ENCODE measurements at places on chromosomes 2 and 18. TPM values are rescaled to one million over a fixed set of nuclear protein-coding genes. Genes with fewer than 3 reads are reported as not detected.
A peak's percentile ranks its signal among the peaks of the same experiment; 100 is the strongest.

SRD5A2 gene
- total RNA-seq = not detected

DYSF gene
- 0.07 TPM for total RNA-seq

SMARCAL1 gene
- total RNA-seq = 29.7 TPM

TEX44 gene
- not detected for total RNA-seq

CD207 gene
- not detected for total RNA-seq

PSMD14 gene
- total RNA-seq = 72.0 TPM

STPG4 gene
- total RNA-seq = not detected

CCDC178 gene
- not detected for total RNA-seq

SKA1 gene
- 6.4 TPM for total RNA-seq

MATN3 gene
- 1.3 TPM for total RNA-seq

HOXD1 gene
- not detected for total RNA-seq

ANKRD30B gene
- total RNA-seq = not detected

GRCh38 chr2:67006373-67006960, 390.7 kb upstream of the ETAA1 start:
- no peak overlapping the region for H3K4me3 ChIP-seq
- H3K4me1 ChIP-seq = peaks cover 6% of the 10 kb centered on the region
- DNase-seq = no peak
- H3K27ac ChIP-seq = no peak overlapping the region
- no peaks in the 10 kb centered on the region for H3K36me3 ChIP-seq
- no peaks in the 10 kb centered on the region for H3K27me3 ChIP-seq

DNA sequence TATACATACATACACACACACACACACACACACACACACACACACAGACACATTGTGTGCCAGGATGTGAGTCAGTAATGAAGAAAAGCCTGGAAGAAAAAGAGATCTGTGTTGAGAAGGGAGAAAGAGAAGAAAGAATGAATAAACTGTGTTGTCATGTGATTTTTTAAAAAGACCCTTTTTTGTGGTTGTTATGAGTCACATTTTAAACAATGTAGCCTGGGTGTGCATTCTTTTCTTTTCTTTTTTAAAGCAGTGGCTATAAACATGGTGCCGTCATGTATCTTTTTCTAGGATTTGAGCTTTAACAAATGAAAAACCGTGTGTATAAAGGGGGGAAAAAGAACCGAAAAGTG, 87.2 kb downstream of the NRP2 start:
- H3K4me3 ChIP-seq = peak overlapping the region; percentile 71
- H3K27ac ChIP-seq = peak overlapping the region; percentile 73
- H3K4me1 ChIP-seq = peaks cover 42% of the 10 kb centered on the region
- H3K27me3 ChIP-seq = no peaks in the 10 kb centered on the region

DNA sequence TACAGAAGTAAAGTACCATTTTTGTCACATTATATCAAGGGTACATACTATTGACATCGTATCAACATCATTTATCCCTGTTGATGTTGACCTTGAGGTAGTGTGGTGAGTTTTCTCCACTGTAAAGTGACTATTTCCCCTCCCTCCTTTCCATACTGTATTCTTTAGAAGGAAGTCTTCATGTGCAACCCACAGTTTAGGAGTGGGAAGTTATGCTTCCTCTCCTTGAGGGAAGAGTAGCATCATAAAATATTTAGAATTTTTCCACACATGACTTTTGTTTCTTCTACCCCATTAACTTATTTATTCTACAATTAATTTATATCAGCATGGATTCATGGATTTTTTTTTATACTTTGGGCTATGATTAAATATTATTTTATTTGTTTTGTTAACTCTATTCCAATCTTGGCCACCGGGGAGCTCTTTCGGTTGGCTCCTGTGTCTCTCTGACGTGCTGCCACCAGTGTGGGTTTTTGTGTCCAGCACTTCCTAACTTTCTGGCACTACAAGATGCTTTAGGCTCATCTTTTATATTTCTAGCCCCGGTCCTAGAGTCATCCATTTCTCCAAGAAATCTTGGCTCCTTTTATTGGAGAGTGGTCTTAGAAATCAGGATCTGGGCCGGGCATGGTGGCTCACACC, 19.0 kb downstream of the AQP12B start:
- H3K27ac ChIP-seq = no peak overlapping the region
- no peaks in the 10 kb centered on the region for H3K4me1 ChIP-seq
- H3K27me3 ChIP-seq = peaks cover 32% of the 10 kb centered on the region

- no peak overlapping the region for H3K27ac ChIP-seq
- H3K4me3 ChIP-seq = no peak overlapping the region
- DNase-seq = peak; percentile 19
- no peaks in the 10 kb centered on the region for H3K36me3 ChIP-seq
- peaks cover 34% of the 10 kb centered on the region for H3K4me1 ChIP-seq
Measured at GRCh38 chr18:28960146-28960545, 783.2 kb upstream of the CDH2 start.

- no peaks in the 10 kb centered on the region for H3K36me3 ChIP-seq
- H3K27me3 ChIP-seq = no peaks in the 10 kb centered on the region
- H3K4me1 ChIP-seq = peaks cover 54% of the 10 kb centered on the region
- no peak overlapping the region for H3K4me3 ChIP-seq
Measured at GRCh38 chr2:225670111-225670974, 270.8 kb downstream of the NYAP2 start.

DNA sequence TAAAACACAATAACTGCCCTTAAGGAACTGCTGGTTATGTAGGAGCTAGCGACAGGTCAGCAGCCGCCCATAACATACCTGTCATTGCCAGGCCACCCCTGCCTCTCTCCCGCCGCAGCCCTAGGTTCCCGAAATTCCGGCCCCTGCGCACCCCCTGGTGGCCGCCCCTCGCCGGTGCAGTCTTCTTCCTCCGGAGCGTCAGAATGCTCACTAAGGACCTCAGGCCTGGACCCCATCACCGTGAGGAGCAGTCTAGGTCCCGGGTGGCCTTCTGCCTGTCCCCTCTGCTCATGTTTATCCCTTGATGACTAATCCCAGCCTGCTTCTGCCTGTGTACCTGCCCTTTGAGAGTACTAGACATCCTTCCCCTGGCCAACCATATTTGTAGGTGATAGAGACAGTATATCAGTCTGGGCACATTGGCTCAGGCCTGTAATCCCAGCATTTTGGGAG, 115.7 kb upstream of the SLC1A4 start:
- no peak overlapping the region for H3K27ac ChIP-seq
- no peaks in the 10 kb centered on the region for H3K36me3 ChIP-seq
- H3K27me3 ChIP-seq = peaks cover 22% of the 10 kb centered on the region
- H3K4me1 ChIP-seq = peaks cover 26% of the 10 kb centered on the region
- H3K4me3 ChIP-seq = 0 out of 2 replicates have a peak overlapping the region, but pooled peaks have one; percentile 21
- DNase-seq = peak; percentile 35

- no peak overlapping the region for H3K27ac ChIP-seq
- peaks cover 4% of the 10 kb centered on the region for H3K4me1 ChIP-seq
- H3K36me3 ChIP-seq = no peaks in the 10 kb centered on the region
- DNase-seq = no peak
- peaks cover 34% of the 10 kb centered on the region for H3K27me3 ChIP-seq
- H3K4me3 ChIP-seq = no peak overlapping the region
Measured at GRCh38 chr2:216851486-216852090, 8.3 kb downstream of the TNP1 start.

GRCh38 chr2:101630224-101630949, 67.1 kb upstream of the MAP4K4 start:
- peaks cover 29% of the 10 kb centered on the region for H3K27me3 ChIP-seq
- no peak for DNase-seq
- no peak overlapping the region for H3K4me3 ChIP-seq
- no peaks in the 10 kb centered on the region for H3K36me3 ChIP-seq
- H3K27ac ChIP-seq = no peak overlapping the region

DNA sequence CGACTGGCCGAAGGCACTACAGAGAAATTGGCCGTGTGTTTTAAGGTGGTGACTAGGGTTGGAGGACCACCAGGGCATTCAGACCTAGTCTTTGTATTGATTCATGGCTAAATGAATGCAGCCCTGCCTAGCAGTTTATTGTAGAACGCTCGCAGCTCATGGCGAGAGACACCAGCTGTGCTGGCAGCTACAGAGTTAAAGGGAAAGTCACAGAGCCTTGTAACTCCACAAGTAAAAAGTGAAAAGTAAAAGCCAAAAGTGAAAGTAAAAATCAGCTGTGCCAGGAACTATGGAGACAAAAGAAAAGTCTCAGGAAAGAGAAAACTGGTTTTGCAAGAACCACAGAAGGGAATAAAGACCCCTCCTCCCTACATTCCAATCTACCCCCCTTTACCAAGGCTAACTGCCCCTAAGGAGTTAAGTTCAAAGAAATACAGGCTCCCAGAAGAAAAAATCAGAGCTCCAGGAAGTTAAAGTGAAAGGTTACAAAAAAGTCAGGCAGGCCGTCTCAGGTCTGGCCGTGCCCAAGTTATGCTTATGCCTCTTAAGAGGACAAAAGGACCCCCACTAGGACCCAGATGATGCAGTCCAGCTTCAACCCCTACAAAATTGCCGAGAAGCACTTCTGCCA, 46.4 kb upstream of the SELENOI start:
- no peak overlapping the region for H3K27ac ChIP-seq
- no peaks in the 10 kb centered on the region for H3K36me3 ChIP-seq
- H3K4me1 ChIP-seq = peaks cover 5% of the 10 kb centered on the region
- DNase-seq = peak; percentile 54
- no peaks in the 10 kb centered on the region for H3K27me3 ChIP-seq

- H3K36me3 ChIP-seq = peaks cover 30% of the 10 kb centered on the region
- peak; percentile 46 for DNase-seq
- H3K4me3 ChIP-seq = peak overlapping the region; percentile 94
Measured at GRCh38 chr2:32627441-32627813, 423 bp upstream of the TTC27 start.

DNA sequence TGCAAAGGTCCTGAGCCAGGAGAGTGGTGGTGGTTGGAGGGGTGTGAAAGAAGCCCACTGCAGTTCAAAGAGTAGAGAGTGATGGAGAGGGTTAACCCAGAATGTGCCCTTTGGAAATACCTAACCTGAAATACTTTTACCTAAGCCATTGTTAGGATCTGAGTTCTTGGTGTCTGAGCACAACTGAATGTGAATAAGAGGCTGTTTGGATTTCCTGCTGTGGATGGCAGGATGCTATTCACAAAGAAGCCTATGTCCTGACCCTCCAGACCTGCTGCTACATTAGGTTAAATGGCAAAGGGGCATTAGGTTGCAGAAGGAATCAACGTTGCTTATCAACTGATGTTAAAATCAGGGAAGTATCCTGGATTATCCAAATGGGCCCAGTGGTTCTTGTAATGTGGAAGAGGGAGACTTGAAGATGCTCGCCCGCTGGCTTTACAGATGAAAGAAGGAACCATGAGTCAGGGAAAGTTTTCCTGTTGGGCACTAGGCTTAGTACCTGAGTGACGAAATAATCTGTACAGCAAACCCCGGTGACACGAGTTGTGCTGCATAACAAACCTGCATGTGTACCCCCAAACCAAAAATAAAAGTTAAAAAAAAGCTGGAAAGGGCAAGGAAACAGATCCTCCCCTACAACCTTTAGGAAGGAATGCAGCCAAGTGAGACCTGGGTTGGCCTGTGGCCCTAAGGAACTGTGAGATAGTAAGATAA, 27.2 kb downstream of the ITGA6 start:
- peaks cover 78% of the 10 kb centered on the region for H3K4me1 ChIP-seq
- no peak for DNase-seq
- no peak overlapping the region for H3K4me3 ChIP-seq
- no peak overlapping the region for H3K27ac ChIP-seq
- no peaks in the 10 kb centered on the region for H3K36me3 ChIP-seq

DNA sequence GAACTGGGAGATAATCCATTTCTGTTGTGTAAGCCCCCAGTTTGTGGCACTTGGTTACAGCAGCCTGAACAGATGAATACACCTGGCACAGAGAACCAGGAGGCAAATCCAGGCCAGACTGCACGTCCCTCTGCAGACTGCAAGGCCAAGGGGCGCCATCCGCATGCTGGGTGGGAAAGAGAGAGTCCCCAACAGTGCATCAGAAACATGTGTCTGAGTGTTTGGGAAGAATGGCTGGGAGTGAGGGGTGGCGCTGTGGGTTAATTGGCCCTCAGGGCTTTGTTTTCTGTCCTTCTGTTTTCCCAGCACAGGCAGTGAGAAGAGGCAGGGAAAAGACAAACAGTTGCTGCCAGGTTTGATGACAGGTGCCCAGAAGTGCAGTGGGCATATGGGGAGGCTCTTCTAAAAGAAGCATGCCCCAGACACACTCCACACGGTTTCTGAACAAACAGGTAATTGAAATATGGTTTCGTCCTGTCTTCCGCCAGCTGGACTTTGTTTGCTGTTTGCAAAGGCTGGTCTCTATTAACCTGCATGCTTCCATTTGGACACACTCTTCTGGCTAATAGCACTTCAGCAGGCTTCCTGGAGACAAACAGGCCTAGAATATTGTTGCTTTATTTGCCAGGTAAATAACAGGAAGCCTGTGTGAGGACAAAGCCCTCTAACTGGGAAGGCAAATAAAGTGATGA, 43.4 kb upstream of the SEC11C start:
- no peaks in the 10 kb centered on the region for H3K4me1 ChIP-seq
- H3K27ac ChIP-seq = no peak overlapping the region
- no peaks in the 10 kb centered on the region for H3K36me3 ChIP-seq
- H3K4me3 ChIP-seq = no peak overlapping the region
- DNase-seq = no peak
- peaks cover 40% of the 10 kb centered on the region for H3K27me3 ChIP-seq

DNA sequence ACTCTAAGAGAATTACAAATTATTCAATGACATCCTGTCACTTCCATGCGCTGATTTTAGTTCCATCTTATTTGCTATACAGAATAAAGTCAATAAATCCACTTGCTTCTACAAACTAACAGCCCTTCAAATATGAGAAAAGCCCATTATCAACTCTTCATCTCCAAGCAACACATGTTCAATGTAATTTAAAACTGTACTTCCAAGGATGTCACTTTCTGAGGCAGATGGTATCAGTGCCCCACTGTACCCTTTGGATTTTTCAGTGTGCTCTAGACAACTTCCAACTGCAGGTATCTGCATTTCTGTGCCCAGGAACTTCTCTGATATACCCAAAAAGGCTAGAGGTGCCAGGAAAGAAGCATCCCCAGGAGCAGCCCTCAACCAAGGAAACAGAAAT, 87.6 kb downstream of the SMAD2 start:
- peaks cover 18% of the 10 kb centered on the region for H3K36me3 ChIP-seq
- H3K27me3 ChIP-seq = no peaks in the 10 kb centered on the region
- no peak overlapping the region for H3K27ac ChIP-seq

DNA sequence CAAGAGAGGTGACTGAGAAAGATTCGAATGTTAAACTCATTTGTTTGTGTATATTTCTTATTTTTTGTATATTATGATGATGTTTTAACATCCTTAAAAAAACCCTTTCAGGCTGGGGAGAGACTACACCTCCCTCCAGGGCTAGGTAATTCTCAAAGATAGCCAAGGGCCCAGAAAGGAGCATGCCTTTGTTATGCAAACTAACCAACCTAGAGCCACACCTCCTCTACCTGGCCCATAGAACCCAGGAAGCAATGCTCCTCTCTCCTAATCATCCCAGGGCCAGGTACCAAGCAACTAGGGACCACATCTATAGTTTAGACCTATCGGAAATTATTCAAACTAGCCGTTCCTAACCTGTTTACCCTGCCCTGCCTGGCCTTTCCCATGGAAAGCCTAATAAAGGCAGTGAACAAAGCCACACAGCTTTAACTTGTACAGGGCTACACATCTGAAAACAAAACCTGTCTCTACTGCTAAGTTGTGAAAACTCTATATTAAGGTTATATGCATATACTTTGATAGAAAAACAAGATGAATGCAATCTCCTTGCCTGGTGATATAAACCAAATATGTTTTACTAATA, 79.7 kb downstream of the COLEC12 start:
- no peaks in the 10 kb centered on the region for H3K36me3 ChIP-seq
- no peak for DNase-seq
- H3K27me3 ChIP-seq = peaks cover 6% of the 10 kb centered on the region
- peak overlapping the region; percentile 73 for H3K4me3 ChIP-seq
- H3K27ac ChIP-seq = peak overlapping the region; percentile 82

- DNase-seq = peak; percentile 41
- H3K36me3 ChIP-seq = peaks cover 66% of the 10 kb centered on the region
- peaks cover 29% of the 10 kb centered on the region for H3K4me1 ChIP-seq
- no peak overlapping the region for H3K27ac ChIP-seq
Measured at GRCh38 chr18:26082475-26082874, 7.9 kb downstream of the SS18 start.

Measured in HFFc6 (cell line).